Pulmonary artery endothelial cell (primary cell): ENCODE measurements at places on chromosomes 5 and 9. TPM values are rescaled to one million over a fixed set of nuclear protein-coding genes. Genes with fewer than 3 reads are reported as not detected.

HACD4 gene
- total RNA-seq, result 0.99 and 1.6 TPM in 2 replicates

FGF10 gene
- total RNA-seq, result not detected in 2 replicates

IL7R gene
- 0.39 and 1.2 TPM in 2 replicates for total RNA-seq

DNA sequence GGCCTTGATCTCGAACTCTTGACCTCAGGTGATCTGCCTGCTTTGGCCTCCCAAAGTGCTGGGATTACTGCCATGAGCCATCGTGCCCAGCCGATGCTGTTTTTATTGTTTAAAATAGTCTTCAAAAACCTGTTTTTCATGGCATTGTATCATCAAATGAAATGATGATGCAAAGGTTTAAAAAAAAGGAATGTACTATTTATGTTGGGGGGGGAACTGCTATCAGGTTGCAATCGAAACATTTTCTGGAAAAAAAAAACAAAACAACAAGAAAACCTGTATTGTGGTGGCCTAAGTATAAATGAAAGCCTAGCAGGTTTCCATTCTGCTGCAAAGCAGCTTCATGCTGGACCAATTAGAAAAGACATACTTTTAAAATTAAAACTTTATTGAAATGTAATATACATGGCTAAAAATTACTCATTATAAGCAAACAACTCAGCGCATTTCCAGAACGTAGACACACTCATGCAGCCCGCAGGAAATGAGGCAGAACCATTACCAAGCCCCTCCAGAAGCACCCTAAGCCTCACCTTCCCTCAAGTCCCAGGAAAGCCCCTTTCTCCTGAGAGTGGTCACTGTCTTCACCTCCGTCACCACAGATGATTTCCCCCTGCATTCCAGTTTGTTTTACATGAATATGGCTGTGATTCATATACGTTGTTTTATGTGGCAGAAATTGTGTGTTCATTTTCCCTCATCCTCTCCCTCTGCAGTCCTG is 19.0 kb downstream of the GPR107 start:
- DNase-seq, result no peak

ATP10B gene
- not detected in 2 replicates for total RNA-seq

MARCOL gene
- total RNA-seq, result not detected in 2 replicates

GRCh38 chr9:135905380-135906258 is 1.7 kb downstream of the CAMSAP1 start:
- no peak for DNase-seq

ELOVL7 gene
- total RNA-seq, result under 0.01 TPM in 1 of 2 replicates, not detected in the other

TAF11L5 gene
- not detected in 2 replicates for total RNA-seq

FST gene
- total RNA-seq, result 1.4 and 63.4 TPM in 2 replicates

TAF11L10 gene
- total RNA-seq, result not detected in 2 replicates

TAL2 gene
- not detected in 2 replicates for total RNA-seq

LCN2 gene
- total RNA-seq, result not detected in 2 replicates

DNA sequence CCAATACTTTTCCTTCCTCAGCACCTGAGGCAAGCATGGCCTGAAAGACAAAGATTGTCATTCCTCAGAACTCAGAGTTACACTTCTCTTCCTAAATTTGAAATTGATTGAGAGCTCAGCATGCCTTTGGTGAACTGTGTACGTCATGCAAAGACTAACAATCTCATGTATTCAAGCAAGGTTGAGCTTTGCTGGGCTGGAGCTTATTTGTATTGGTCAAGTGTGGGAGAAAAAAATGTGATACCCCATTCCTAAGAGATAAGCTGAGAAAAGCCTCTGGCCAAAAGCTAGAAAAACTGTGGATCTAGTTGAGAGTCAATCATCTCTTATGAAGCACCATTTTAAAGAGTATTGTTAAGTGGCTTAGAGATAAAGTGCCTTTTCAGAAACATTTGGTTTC is 392.2 kb downstream of the RASEF start:
- no peak for DNase-seq

- no peak for DNase-seq
These were observed 22.3 kb downstream of the TTF1 start for GRCh38 chr9:132384376-132384775.

GRCh38 chr9:135220601-135221575 is 133.4 kb downstream of the OLFM1 start:
- DNase-seq, result no peak

AQP3 gene
- total RNA-seq, result 0.20 and 0.78 TPM in 2 replicates

- no peak for DNase-seq
These were observed 12.6 kb downstream of the ZNF462 start for GRCh38 chr9:106875529-106875928.

ZNF883 gene
- total RNA-seq, result 0.53 and 2.6 TPM in 2 replicates

NFIB gene
- total RNA-seq, result 82.7 and 85.5 TPM in 2 replicates

ANP32B gene
- total RNA-seq, result 8.5 and 13.1 TPM in 2 replicates

TSLP gene
- total RNA-seq, result 0.53 TPM in 1 of 2 replicates, not detected in the other

GRCh38 chr9:123863164-123863855 is 66.6 kb downstream of the DENND1A start:
- DNase-seq, result no peak

NNT gene
- total RNA-seq, result 61.9 and 79.3 TPM in 2 replicates

HEMGN gene
- total RNA-seq, result not detected in 2 replicates

GRCh38 chr5:112289465-112289864 is 129.6 kb downstream of the EPB41L4A start:
- no peak for DNase-seq

TRPM3 gene
- 0.99 and 2.9 TPM in 2 replicates for total RNA-seq

PLAA gene
- 49.6 and 53.3 TPM in 2 replicates for total RNA-seq

TMC1 gene
- total RNA-seq, result 0.46 and 0.99 TPM in 2 replicates

- DNase-seq, result no peak
These were observed 291.8 kb upstream of the DAP start for GRCh38 chr5:11052871-11053270.

- DNase-seq, result no peak
These were observed 217.5 kb downstream of the CDK5RAP2 start for GRCh38 chr9:120362446-120362845.

DNA sequence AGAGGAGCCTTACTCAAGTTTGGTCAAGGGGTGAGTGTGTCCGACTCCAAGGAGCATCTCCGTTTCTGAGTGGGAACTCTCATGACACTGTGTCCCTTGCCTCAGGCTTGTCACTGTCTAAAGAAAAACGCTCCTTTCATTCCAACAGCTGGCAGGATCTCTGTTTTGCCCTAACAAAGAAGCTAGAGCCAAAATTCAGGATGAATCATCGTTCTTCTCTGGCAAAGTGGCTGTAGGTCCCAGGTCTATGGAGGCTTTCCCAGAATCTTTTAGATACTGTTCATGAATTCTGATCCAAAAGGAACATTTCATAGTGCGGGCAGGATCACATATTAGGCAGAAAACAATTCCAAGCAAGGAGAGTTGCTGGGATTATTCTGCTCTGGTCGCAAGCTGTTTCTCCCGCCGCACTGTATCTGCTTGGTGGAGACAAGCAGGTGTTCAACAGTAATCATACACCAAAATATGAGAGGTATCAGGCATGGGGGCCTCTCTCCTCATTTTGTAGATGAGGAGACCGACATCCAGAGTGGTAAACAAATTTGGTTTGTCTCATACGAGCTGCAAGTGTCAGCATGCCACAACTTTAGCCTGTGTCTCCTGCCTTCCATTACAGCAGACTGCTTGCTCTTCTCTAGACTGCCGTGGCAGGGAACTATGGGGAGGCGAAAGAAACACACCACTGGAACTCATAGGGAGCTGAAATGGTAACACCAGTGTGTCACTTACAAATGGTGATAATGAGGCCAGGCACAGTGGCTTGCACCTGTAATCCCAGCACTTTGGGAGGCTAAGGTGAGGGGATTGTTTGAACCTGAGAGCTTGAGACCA is 72.6 kb downstream of the ENTREP1 start:
- DNase-seq, result no peak

DNA sequence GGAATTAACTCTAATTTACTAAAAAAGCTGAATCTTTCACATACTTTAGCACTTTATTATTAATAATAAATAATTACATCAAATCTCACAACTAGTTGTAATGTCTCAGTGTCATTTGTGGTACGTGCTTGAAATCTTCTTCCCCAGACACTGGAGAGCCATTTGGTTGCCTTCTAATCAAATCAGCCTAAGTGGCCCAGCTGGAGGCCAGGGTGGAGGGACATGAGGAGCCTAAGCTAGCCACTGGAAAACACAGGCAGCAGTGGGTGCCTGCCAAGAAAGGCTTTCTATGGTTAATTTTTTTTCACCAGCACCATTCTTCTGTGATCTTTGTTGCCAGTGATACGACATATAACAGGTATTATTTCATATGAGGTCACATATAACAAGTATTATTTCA is 117.0 kb downstream of the ERCC6L2 start:
- DNase-seq, result no peak

BARHL1 gene
- not detected in 2 replicates for total RNA-seq

GRCh38 chr5:109267283-109267682 is 142.5 kb downstream of the PJA2 start:
- DNase-seq, result no peak

GRCh38 chr5:31962871-31963307 is 211.2 kb downstream of the GOLPH3 start:
- no peak for DNase-seq

GRCh38 chr5:170246126-170246870 is 13.5 kb downstream of the C5orf58 start:
- DNase-seq, result no peak

SLC6A3 gene
- total RNA-seq, result not detected in 2 replicates

EFNA5 gene
- 15.0 and 16.7 TPM in 2 replicates for total RNA-seq

DNA sequence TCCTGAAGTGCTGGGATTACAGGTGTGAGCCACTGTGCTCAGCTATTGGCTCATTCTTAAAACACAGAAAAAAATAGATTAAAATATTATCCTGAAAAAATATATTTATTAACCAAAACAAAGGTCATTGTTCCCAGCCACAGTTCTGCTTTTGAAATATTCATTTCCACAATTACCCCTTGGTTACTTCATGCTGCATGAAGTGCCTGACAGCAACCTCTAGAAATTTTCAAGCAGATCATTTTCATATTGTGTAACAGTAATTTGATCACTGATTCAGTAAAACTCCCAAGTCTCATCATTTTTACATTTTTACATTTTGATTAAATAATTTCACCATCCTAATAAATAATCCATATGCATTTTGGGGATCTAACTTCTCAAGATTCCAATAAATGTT is 18.8 kb upstream of the GNAQ start:
- DNase-seq, result no peak

GRCh38 chr9:123611226-123611625 is 255.2 kb downstream of the CRB2 start:
- DNase-seq, result no peak

DNA sequence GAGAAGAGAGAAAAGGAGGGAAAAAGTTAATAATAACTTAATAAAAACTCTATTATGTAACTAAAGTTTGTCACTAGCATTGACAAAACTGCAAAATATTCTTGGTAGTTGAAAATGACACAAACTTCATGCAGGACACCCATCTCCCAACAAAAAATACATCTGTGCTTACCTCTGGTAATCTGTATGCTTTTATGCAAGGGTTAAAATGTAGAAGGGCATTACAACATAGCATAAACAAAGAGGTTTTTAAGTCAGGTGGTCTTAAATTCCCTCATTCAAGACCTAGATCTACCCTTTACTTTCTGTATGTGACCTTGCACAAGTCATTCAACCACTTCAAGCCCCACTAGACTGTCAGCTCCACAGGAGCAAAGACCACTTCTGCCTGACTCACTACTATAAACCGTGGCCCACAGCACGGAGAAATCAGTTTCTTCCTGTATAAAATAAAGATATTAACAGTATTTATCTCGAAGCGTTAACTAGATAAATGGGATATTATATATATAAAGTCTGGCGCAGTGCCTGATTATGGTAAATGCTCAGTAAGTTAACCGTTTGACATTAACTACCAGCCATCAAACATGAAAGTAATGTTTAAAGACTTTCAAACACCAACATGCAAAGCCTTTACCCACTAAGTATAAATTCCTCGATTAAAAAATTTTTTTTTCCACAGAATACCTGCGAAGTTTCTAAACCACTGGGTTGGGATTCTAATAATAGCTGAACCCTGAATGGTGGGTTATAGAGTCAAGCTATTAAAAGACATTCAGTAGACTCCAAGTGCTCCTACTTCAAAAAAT is 2.0 kb downstream of the FBXL17 start:
- no peak for DNase-seq

NR2F1 gene
- total RNA-seq, result 31.3 and 32.4 TPM in 2 replicates

LIX1 gene
- total RNA-seq, result not detected in 2 replicates

GRCh38 chr9:135357863-135358551 is 121.6 kb upstream of the PPP1R26 start:
- no peak for DNase-seq

- no peak for DNase-seq
These were observed 97.4 kb downstream of the DAP start for GRCh38 chr5:10663489-10664179.

ADAMTSL2 gene
- not detected in 2 replicates for total RNA-seq

GRCh38 chr5:172429201-172429940 is 25.0 kb downstream of the SH3PXD2B start:
- DNase-seq, result no peak

- no peak for DNase-seq
These were observed 800.4 kb upstream of the DMAC1 start for GRCh38 chr9:8599937-8600336.

GPR151 gene
- total RNA-seq, result 0.04 TPM in 1 of 2 replicates, not detected in the other

ADAMTS2 gene
- 0.04 TPM in 1 of 2 replicates, not detected in the other for total RNA-seq

SLCO6A1 gene
- not detected in 2 replicates for total RNA-seq

- no peak for DNase-seq
These were observed 69.1 kb downstream of the CXXC5 start for GRCh38 chr5:139717221-139717620.

DNA sequence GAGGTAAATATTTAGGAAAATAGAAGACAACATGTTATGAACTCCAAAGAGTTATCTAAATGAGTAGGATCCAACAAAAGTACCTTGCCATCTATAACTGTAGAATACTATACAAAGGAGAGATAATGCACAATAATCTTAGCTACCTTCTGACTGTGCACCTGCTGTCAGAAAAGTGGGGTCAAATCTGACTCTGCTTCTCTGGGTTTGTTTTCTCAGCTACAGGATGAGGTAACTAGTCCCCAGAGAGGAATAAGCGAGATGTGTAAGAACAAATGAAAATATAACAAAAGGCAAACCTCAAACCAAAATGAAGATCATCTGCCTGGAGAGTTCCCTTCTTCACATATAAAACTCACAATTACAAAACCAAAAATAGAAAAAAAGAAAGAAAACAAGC is 204.8 kb downstream of the DCP2 start:
- DNase-seq, result no peak

- DNase-seq, result no peak
These were observed 14.2 kb downstream of the SLIT3 start for GRCh38 chr5:169286572-169287300.

DNA sequence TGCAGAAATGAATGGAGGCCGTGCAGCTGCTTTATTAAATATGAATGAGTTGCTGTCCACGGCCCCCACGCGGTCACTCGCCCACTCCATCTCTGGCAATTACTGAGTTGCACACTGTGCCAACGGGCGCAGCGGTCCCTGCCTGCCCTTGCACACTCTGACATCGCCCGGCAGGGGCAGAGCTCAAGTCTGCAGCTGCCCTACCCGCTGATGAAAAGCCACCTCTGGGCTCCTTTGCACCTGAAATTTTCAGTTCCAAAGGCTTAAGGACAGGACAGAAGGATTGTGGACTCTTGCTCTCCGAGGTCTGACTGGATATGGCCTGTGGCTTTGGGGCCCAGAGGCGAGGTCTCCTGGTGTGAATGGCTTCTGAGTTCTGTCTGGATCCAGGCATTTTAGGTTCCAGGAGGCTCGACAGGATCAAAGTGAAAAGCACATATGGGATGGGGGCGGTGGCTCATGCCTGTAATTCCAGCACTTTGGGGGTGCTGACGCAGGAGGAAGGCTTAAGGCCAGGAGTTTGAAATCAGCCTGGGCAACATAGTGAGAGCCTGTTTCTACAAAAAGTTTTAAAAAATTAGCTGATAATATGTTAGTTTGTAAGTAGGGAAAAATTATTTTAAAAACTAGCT is 201.8 kb downstream of the PAX5 start:
- DNase-seq, result no peak
